GM23248 (cell line): ENCODE measurements at places on chromosomes 16 and 17.

DNA sequence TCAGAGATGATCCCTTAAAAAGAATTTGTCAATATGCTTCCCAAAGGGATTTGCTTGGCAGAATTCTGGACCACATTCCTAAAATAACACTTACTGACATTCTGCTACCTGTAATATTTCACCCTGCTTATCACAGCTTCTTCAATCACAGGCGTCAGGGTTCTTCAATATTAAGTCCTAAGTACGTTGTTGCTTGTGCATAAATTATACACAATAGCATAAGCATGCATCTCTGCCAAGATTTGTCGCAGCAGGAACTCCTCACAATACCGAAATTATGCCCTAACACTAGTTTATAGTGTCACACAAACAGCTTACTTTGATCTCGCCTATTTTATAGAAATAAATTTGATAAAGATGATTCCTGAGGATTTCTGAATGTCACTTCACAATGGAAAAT lies 48.9 kb downstream of the UBE2G1 start:
- no peak for DNase-seq

GRCh38 chr16:68345351-68345810 lies 34.6 kb downstream of the PRMT7 start:
- DNase-seq = no peak

- DNase-seq = peak; percentile 30
Measured at GRCh38 chr17:13460261-13461000, 141.3 kb downstream of the HS3ST3A1 start.

DNA sequence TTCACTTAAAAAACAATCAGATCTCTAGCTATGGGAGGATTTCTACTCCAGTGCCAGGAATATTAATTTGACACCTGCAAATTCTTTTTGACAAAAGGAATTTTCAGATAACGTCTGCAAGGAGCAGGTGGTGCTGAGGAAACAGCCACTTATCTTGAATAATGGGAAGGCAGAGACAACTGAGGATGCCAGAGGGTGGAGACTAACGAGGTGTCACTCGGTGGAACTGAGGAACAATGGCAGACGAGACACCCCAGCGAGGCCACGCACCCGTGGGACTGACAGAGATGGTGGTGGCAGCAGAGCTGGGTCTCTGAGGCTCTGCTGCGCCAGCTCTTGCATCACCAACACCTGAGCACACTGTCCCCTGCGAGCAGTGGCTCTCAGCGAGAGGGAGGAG lies 42.2 kb downstream of the VAC14 start:
- no peak for DNase-seq

GRCh38 chr16:8852534-8852933 lies 16.3 kb downstream of the CARHSP1 start:
- peak; percentile 58 for DNase-seq

- no peak for DNase-seq
Measured at GRCh38 chr17:38533866-38534497, 71.8 kb downstream of the SRCIN1 start.

GRCh38 chr16:88966986-88967829 lies 9.8 kb downstream of the CBFA2T3 start:
- no peak for DNase-seq

GRCh38 chr16:86449446-86450095 lies 60.8 kb upstream of the FOXF1 start:
- no peak for DNase-seq

DNA sequence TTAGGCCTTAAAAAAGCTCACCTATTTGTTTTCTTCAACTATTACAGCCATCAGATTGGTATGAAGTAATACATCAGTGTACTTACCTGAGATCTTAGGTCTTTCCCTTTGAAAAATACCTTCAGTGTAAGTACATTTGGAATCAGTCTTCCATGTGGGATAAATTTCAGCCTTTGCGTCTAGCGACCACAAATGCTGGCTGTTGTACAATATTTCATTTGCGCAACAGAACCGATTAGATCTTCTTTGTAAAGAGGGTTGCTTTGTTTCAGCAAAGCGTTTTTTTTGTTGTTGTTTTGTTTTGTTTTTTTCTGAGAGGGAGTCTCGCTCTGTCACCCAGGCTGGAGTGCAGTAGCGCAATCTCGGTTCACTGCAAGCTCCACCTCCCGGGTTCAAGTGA lies 394.0 kb downstream of the CPPED1 start:
- DNase-seq = no peak

DNA sequence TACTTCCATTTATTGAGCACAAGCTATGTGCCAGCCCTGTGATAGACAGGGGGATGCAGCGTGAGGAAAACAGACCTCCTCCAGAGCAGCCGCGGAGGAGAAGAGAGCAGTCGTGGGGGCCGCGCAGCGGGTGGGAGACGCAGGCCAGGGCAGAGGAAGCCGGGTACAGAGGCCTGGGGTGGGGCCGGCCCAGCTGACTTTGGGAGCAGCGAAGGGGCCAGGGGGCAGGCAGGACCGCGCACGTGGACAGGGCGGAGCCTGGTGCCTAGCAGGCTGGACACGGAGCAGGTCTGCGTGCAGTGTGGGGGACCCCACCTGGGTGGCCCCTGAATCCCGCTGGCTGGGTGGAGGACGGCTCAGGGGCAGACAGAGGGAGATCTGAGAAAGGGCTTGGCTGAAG lies 46.2 kb downstream of the ZFPM1 start:
- DNase-seq = no peak

- DNase-seq = no peak
Measured at GRCh38 chr17:74206332-74206818, 2.9 kb downstream of the RPL38 start.

DNA sequence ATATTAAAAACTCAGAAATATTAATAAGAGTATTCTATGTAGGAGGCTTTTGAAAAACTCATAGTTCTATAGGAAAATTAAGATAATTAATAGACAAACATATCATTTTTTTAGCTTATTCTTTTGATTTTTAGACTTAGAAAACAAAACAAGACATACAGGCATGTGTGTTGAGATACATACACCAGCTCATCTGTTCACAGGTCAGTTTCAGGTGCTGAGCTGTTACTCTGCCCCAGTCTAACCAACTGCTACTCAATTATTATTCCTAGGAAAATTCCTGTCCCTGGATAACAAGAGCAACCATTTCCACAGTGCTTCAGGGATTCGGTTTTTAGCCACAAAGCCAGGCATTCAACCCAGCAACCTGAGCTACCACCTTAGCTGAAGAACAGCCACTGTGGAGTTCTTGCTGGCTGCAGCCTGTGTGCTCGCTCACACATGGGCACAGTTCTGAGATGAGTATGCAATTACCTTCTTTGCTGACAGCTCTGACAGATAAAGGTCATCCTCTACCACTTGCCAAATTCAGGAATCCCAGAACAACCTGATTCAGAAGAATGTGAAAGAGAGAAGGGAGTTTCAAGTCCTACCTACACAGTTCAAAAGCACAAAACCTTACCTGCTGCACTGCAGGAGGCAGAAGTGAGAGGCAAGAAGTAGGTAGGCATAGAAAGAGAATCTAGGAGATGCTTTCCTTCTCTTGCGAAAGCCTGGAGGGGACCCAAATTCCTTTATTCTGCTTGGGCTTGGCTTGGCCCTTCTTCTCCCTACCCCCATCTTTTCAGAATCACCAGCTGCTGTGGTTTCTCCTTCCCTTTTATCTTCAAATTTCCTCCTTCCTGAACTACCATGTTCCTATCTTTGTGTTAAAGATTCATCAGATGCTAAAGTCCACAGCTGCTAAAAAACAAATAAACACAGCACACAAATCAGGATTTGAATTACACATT lies 62.7 kb downstream of the TEX2 start:
- peak; percentile 66 for DNase-seq

DNA sequence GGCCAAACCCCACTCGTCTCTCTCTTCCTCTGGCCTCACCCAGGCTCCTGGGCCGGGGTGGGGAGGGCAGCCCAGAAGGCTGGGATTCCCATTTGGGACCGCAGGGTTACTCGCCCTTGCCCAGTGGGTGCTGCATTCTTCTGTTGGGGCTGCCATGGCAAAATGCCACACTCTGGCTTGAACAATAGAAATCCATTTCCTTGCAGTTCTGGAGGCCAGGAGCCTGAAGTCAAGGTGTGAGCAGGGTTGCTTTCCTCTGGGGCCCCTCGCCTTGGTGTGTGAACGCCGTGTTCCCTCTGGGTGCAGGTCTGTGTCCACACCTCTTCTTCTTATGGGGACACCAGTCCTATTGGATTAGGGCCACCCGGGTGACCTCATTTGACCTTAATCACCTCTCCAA lies 105.8 kb upstream of the GSE1 start:
- no peak for DNase-seq
